ENCODE measurements at places on chromosomes 13 and 19. TPM values are rescaled to one million over a fixed set of nuclear protein-coding genes. Genes with fewer than 3 reads are reported as not detected.

SIGLECL1 gene
- total RNA-seq: not detected

DNA sequence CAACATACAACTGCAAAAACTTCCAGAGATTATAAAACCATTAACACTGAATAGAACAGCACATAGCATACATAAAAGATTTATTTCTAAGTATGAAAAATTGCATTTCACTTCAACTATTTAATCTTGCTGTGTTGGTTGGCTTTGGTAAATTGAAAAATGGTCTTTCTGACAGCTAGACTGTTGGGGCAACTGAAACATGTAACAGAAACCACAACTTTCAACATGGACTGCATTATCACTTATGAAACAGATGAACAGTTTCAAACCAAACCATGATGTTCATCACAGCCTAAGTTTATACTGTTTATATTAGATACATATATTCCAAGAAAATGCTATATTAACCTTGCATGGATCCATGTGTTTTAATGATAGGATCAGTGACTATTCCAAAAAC is 324.1 kb upstream of the PCDH9 start:
- no peak overlapping the region for H3K27ac ChIP-seq
- no peak for DNase-seq
- H3K4me1 ChIP-seq: no peaks in the 10 kb centered on the region
- H3K36me3 ChIP-seq: no peaks in the 10 kb centered on the region
- H3K4me3 ChIP-seq: no peak overlapping the region
- no peaks in the 10 kb centered on the region for H3K27me3 ChIP-seq

ASF1B gene
- total RNA-seq: 5.5 TPM

PCSK4 gene
- 6.0 TPM for total RNA-seq

Data from natural killer cell (primary cell).